AG04449 (cell line): ENCODE measurements at places on chromosomes 12 and 14.
A peak's percentile ranks its signal among the peaks of the same experiment; 100 is the strongest.

DNA sequence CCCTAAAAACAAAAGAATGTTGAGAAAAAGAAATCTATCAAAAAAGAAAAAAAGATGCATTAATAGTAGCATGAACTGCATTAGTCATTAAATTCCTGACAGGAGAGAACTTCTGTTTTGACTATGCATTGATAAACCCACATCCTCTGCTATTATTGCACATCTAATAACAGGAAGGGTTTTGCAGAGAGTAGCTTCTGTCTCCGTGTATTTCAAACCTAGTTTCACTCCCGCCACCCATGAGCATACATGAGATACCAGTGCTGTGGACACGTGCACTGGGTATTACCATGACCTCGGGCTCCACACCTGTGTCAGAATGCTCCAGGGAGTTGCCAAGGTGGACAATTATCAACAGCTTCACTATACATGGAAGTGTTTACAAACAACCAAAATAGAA lies 449.1 kb upstream of the SOX5 start:
- DNase-seq = no peak

DNA sequence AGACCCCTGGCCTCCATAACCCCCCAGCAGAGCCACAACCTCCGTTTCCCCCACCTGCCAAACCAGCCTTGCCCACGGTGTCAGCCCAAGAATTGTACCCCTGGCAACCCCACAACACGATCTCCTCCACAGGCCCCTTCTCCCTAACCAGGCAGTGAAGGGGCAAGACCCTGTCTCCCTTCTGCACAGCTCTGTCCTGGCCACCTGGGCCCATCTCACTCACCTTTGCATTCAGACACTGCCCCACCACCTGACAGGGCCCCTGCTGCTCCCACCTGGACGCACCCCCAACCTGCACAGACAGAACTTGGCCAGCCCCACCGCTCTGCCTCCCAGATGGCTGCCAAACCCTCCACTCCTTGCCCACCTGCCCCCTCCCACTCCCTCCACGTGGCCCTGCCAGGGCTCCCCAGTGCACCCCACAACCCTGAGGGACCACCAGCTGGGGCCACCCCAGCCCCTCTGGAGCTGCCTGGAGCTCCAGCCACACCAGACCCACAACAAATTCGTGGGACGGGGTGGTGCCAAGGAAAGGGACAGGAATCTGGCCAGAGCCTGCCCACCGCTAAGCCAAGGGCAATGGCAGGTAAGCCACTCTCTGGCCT lies 11.8 kb downstream of the AHNAK2 start:
- no peak for DNase-seq

GRCh38 chr14:30541318-30541717 lies 17.6 kb upstream of the G2E3 start:
- no peak for DNase-seq

DNA sequence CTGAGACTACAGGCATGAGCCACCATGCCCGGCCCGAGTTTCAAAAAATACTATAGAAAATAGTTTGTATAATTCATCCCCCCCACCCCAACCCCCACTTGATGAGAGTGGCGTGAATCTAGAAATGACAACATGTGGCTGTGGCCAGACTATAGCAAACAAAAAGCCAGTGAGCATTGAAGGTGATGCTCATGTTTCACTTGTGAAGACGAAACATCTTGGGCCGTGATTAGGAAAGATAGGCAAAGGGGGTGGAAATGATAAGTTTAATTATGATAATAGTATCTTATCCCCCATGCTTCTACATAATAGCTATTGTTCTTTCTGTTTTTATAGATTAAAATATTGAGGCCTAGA lies 8.5 kb downstream of the BORCS5 start:
- no peak for DNase-seq

DNA sequence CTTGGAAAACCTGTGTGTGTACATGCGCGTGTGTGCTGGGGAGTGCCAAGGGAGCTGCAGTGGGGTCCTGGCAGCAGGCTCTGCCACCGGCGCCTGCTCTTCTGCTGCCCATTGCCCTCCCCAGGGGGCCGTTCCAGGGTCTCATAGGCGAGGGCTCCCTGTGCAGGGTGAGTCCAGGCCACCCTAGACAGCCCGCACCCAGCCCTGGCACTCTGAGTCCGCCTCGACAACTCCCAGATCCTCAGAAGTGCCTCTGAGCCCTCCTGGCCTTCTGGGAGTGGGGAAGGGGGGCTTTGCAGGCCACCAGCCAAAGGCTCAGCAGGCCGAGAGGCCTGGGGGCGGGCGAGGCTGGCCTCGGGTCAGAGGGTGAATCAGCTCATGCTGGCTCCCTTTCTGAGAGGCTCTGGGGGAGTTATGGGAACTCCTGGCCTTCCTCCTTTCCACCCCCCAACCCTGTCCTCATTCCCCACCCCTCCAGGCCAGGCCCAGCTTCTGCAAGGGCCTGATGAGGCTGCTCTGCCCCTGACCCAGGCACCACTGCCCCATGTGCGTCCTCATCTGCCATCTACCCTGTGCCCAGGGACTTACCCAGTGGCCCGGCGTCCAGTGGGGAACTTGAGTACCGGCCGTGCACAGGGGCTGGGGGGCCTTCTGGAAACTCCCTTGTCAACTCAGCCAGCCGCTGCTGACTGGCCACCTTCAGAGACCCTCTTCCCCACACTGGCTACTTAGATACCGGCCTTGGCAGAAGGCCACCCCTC lies 2.1 kb upstream of the TEDC1 start:
- DNase-seq = no peak

- DNase-seq = no peak
Observed at GRCh38 chr12:3213188-3213587, 136.0 kb downstream of the TSPAN9 start.

DNA sequence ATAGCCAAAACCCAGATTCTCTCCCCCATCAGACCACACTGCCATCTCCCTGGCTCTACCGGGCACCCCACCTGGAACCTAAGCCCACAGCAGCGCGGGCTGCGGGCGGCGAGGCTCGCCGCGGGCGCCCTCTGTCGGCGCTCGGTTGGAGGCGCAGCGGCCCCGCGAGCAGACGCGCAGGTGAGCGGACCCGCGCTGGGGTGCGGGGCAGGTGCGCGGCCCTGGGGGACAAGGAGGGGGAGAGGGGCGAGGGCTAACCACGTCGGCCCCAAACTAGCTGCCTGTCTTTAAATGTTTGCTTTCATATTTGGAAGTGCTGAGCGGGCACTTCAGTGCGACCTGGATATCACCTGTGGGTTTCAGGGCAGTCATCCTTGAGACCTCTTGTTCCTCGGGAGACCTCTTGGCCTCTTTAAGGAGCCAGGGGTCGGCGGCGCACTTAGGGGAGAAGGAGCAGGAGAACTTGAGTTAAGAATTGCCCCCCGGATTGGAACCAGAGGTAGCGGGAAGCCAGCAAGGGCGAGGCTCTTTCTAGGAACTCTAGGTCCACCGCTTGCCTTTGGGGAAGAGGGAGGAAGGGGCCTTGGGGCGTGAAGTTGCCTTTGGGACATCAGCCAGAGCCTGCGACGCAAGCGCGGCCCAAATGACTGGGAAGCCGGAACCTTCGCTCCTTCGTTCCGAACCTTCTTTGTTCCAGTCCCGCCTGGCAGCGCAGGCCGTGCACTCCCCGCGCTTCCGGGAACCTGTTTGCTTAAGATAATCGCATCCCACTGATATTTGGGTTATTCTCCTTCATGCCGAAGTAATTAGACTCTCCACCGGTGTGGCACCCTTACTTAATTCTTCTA lies 78.7 kb downstream of the NEDD1 start:
- DNase-seq = no peak

GRCh38 chr12:53603804-53604203 lies 22.4 kb downstream of the ATF7 start:
- DNase-seq = no peak

DNA sequence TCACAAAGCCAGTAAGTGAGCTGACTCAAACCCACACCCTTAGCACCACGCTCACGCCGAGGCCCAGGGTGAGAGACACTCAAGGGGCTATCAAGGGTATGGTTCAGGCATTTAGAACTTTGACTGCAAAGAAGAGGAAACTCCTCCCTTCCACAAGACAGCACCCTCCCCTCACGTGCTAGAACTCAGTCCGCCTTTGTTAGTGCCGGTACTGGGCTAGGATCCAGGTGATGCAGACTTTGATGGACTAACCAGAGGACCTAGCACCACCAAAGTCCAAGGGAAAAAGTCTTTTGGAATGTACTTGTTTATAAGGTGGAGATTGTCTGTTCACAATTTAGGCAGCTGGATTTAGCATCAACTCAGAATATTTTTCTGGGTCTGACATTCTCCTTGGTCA lies 33.7 kb downstream of the VWF start:
- no peak for DNase-seq

DNA sequence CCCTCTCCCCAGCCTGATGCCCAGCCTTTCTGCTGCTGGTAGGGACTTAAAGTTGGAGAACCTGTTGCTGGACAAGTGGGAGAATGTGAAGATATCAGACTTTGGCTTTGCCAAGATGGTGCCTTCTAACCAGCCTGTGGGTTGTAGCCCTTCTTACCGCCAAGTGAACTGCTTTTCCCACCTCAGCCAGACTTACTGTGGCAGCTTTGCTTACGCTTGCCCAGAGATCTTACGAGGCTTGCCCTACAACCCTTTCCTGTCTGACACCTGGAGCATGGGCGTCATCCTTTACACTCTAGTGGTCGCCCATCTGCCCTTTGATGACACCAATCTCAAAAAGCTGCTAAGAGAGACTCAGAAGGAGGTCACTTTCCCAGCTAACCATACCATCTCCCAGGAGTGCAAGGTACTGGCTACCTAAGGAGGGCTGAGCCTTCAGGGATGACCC lies 1.6 kb downstream of the TSSK4 start:
- no peak for DNase-seq

DNA sequence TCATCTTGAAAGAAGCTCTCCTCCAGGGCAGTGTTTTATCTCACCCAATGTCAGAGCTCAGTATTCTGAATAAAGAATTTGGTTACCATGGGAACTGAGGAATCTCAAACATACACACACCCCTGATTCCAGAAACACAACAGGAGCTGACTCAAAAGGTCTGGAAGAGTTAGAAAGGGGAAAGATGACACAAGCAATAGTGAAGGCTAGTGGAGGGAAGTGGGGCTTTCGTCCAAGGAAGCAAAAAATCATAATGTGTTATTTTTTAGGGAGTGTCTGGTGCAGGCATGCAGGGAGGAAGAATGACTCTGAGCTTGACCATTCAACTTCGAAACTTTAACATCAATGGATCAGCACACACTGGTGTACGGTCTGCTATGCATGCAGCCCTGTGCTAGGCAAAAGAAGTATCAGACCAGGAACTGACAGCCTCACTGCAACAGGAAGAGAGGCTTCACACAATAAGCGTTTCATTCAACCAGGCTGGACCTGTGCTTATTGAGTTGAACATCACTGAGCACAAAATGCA lies 20.3 kb downstream of the HEBP1 start:
- peak; percentile 98 for DNase-seq

GRCh38 chr12:95962222-95962621 lies 19.1 kb downstream of the AMDHD1 start:
- no peak for DNase-seq

GRCh38 chr12:40921563-40922163 lies 229.4 kb downstream of the CNTN1 start:
- DNase-seq = no peak

- no peak for DNase-seq
Observed at GRCh38 chr14:105490267-105490571, 827 bp upstream of the TEDC1 start.

GRCh38 chr14:78448164-78449094 lies 278.3 kb downstream of the NRXN3 start:
- no peak for DNase-seq

DNA sequence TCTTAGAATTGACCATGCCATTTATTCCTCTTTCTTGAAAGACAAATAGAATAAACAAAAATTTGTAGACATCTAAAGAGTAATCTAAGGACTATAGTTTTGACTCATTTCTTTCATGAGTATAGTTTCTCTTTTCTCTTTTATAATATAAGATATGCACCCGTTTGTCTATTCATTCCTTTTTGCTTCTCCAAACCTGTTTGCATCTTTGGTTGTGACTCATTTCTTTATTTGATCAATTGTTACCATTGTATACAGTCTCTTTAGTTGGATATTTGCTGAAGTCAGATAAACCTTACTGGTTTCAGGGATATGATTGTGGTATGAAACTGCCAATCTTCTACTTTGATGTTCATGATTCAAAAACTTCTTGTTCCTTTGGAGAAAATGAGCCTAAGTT lies 268.7 kb downstream of the FBXL14 start:
- DNase-seq = no peak

- no peak for DNase-seq
Observed at GRCh38 chr12:59944177-59944576, 348.3 kb downstream of the SLC16A7 start.

- DNase-seq = no peak
Observed at GRCh38 chr12:117380083-117380482, 18.7 kb upstream of the NOS1 start.

DNA sequence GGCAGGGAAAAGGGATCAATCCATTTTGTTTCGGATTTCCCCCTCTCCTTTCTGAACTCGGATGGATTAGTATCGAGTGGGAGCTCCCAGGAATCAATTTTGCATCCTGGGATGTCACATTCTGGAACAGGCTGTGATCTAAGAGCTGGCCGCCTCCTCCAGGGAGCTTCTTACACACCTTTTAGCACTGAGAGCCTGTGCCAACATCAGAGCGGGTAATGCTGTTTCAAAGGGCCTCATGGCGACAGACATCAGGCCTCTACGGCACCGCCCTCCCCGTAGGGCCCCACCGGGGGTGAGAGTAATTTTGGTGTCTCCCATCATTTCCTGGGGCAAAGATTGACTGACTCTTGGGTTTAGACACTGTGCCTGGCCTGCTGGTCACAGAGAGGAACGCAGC lies 2.7 kb downstream of the GALNT9 start:
- no peak for DNase-seq

GRCh38 chr12:52164624-52165023 lies 27.2 kb downstream of the KRT80 start:
- no peak for DNase-seq

DNA sequence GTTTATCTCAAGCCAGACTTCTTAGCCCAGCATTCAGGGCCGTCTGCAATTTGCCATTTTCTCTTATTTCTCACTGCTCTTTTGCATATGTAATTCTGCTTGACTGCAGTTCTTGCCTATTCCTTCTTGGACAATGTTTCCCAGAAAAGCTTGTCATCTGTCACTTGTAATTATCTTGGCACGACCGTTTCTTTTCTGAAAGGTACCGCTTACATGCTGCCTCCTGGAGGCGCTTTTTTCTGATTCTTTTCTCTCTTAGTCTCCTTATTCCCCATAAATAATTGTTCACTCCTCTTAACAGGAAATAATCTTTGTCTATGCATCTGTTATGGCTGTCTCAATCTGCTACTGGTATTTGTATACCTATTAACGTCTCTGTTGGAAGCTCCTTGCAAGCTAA lies 1.2 kb upstream of the ALDH1L2 start:
- DNase-seq = no peak

DNA sequence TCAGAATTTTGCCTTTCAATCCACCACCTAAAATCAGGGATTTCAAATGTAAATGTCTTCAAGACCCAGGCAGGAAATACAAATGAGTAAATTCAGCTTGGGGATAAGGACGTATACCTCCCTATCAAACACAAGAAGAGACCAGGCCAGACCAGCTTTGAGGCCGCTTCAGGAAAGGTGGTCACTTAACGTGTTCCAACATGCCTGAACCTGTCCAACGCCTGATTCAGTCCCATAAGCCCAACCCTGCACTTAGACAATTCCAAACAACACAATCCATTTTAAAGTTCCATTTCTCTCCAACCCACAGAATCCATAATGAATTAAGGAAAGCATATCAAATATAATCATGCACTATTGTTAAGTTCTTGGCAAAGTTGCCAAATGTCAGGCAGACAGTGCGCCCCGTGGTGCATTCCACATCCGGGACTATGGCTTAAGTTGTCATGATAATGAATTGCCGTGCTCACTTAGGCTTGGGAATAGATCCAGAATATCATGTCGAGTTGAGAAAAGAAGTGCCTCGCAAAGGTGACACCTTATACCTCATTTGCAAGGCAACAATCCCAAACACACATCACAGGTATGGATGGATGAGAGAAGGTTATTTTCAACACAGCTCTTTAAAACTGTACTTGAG lies 35.5 kb downstream of the CCDC60 start:
- no peak for DNase-seq
